KG1 (cell line): ENCODE measurements at places on chromosomes 3 and 15.

- DNase-seq: no peak
Measured at GRCh38 chr3:16350597-16351318, 85.7 kb downstream of the OXNAD1 start.

DNA sequence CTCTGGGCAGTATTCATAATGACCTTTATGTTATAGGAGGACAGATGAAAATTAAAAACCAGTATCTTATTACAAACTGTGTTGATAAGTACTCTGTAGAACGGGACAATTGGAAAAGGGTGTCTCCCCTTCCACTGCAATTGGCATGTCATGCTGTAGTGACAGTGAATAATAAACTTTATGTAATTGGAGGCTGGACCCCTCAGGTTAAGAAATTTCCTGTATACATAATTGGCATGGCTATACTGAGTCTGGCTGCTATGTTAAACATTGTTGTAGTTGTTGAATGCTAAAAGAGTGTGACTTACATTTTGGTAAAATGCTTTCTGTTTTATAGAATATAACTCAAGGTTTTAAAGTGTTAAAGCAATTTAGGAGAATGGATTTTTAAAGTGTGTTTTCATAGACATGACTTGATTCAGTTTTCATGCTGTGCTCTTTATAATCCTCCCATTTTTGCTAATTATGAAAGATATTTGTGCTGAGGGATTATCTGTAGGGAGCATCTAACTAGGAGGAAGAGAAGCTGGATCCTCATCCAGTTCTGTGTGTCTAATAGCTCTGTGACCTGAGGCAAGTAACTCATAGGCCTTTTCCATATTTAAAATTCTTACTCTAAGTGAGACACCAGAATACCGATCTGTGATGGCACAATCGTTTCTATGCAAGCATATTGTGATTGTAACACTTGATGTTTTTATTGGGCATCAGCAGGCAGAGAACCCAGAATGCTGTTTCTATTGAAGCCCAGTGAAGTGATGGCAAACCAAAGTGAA, 13.0 kb downstream of the KBTBD12 start:
- no peak for DNase-seq

GRCh38 chr15:60821462-60822061, 342.6 kb upstream of the ICE2 start:
- no peak for DNase-seq

- DNase-seq: no peak
Measured at GRCh38 chr3:69082361-69082760, 2.2 kb upstream of the UBA3 start.

DNA sequence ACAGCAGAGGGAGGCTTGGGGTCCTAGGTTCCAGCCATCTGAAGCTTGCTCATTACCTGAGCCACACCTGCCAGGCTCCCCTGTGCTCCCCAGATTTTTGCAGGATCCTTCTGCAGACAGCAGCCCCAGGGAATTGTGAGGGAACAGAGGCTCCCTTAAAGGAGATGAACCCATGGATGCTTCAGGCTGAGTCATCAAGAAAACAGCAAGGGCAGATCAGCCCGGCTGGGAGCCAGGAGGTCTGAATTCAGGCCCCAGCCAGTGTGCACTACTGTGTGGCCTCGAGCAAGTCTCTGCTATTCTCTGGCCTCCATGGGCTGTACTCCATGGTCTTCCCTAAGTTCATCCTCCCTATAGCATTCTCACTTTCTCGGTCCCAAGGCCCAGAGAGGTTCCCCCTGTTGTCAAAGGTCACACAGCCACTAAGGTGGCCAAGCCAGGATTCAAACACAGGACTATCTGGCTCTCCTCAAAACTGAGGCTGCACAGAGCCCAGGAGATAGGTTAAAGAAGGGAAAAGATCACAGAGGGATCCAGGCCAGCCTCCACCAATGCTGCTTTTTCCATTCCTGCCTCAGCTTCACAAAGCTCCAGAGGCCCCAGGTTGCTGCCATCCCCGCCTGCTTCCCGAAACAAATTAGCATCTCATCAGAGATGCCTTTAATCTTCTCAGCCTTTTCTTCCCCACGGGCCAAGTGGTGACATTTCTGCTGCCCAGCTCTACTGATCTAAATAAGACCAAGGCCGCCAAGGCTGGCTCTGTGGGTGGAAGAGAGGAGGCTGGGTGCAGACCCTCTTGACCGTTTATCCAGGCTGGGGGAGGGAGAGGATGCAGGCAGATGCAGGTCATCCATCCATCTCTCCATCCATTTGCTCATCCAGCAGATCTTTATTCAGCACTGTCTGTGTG, 21.2 kb upstream of the GRIP2 start:
- DNase-seq: no peak
